ENCODE measurements at places on chromosomes 16 and 17.
A peak's percentile ranks its signal among the peaks of the same experiment; 100 is the strongest.

DNA sequence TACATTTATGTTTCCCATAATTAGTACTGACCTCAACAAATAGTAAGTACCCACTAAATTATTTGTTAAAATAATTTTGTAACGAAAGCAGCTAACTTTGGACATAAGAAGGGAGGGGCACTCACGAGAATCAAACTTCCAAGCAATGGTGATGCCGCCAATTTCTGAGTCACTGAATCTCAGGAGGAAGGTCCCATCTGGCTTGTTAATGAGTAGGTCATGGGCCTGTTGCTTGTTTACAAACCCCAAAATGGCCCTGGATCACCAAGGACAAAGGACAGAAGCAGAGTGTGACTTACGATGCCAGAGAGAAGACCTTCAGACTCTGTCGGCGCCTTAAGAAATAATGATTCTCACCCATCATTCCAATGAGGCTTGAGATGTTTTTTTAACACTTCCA lies 15.8 kb upstream of the GHDC start:
- no peak for DNase-seq

DNA sequence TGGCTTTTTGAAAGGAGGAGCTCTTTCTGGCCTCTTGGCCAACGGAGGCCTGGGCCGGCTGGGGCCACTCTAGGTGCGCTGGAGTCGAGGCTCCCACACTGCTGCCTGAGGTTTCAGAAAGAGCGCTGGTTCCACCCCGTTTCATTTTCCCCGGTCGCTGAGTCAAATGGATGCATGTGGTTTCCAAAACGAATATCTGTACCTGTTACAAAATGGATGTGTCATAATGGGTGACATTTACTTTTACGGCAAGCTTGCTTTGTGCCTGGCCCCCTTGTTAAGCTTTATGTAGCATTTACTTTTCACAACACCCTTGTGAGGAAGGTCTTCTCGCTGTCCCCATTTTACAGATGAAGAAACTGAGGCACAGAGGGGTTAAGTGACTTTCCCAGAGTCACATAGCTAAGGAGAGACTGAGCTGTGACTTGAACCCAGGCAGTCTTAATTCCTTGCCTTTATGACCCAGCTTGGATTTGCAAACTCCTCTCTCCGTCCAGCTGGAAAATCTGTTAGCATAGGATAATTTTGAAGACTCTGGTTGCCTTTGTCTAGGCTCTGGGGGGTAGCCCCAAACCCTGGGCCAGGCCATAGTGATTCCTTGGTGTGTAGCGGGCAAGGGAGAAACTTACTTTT lies 10.6 kb downstream of the KSR1 start:
- no peak for DNase-seq

- no peak for DNase-seq
These were observed 9.5 kb downstream of the ADGRG1 start for GRCh38 chr16:57637965-57638364.

GRCh38 chr17:65220732-65221131 lies 83.6 kb downstream of the RGS9 start:
- no peak for DNase-seq

DNA sequence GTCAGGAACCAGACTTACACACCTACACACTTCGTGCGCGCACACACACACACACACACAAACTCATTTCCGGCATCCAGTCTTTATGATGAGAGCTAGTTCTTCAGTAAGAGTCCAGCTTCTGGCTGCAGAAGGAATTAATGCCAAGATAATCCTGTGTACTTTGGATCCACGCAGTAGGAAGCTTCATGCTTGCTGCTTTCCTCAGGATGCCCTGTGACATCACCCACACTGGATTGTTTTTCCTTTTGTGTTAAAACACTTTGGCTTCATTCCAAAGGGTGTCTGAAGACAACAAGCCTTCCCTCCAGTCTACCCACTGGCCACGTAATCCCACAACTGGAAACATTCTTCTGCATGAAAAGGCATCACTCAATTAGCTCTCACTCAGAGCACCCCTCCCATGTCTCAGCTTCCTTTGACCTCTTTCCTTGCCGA lies 35.4 kb downstream of the KCNJ16 start:
- DNase-seq = no peak

DNA sequence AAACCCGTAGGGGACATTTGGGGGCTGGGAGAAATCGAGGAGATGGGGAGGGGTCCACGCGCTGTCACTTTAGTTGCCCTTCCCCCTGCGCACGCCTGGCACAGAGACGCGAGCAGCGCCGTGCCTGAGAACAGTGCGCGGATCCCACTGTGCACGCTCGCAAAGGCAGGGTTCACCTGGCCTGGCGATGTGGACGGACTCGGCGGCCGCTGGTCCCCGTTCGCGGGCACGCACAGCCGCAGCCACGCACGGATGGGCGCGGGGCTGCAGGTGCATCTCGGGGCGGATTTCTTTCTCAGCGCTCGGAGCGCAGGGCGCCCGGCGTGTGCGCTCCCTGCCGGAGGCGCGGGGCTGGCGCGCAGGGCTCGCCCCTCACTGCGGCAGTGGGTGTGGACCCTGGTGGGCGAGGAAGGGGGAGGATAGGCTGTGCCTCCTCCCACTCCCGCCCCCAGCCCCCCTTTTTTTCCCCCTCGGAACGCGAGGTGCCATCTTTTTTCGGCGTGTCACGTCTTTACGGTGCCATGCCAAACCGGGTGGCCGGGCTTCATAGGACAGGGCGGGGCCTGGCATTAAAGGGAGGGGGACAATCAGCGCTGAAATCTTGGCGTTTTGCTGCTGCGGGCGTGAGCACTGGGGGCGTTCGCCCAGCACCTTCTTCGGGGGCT lies 1.1 kb downstream of the MAPT start:
- DNase-seq = peak; percentile 2

- no peak for DNase-seq
These were observed 21.3 kb downstream of the TMEM186 start for GRCh38 chr16:8776129-8776584.

- DNase-seq = no peak
These were observed 677 bp downstream of the CBX1 start for GRCh38 chr17:48100591-48101011.

DNA sequence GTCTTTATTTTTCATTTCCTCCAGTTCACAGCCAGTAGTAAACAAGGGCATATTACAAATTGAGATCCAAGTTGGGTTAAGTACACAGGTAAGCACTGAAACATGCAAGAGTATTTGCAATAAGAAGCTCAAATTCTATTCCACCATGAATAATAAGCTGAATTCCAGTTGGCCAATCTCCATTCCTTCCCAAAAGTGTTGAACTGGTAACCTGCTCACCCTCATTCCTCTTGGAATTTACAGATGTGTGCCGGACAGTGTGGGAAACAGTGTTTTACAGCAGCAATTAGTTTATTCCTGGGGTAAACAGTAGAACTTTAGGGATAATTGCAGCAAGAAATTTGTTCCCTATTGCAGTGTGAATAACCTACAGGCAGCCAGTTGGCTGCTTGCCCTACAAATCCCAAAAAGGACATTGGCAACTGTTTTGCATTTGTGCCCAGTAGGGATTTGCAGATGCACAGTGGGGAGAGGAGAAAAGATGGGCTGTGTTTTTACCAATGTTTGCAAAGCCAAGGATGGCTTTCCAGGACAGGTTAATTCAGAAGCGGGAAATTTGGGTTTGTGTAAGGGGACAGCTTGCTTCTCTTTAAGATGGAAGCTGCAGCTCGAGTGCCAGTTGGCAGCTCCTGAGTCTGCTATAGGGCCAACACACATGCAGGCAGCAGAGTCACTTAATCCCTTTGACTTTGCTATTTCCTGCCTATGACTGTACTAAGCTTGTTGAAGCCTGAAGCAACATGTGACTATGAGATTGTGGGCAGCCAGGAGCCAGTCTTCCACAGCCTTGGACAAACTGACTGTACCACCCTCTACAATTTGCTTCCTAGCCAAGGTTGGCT lies 318.9 kb downstream of the MAP2K6 start:
- no peak for DNase-seq

DNA sequence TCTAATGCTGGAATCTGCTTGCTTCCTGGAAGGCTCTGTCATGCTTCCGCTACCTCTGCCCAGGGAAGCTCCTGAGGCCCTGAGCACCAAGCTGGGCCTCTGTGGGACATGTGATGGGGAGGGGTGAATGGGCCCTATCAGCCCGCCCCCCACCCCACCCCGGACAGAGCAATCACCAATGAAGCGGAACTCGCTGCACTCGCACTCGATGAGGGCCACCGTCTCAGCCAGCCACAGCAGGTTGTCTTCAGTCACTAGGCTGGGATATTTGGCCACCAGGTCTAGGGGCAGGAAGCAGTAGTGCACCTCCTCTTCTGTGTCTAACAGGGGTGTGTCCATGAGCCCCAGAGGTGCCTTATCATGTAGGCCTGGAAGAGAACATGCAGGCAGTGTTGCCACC lies 23.6 kb downstream of the KCTD19 start:
- DNase-seq = no peak

DNA sequence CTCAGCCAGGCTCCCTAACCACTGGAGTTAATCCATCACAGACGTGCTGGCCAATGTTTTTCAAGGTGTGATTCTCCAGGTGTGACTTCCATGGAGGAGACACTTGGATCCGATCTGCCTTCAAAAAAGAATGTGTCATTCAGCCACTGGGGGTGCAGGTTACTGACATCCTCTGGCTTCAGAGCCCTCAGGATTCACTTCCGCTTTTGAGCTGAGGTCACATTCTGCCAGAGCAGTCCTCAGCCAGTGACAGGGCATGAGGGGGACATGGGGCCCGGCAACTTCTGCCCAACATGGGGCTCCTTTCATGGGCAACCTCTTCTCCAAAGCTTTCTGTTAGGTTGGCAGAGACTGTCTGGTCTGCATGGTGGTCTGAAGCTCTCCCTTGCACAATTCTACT lies 81.4 kb downstream of the GRIN2A start:
- no peak for DNase-seq

GRCh38 chr17:75019710-75020109 lies 7.2 kb downstream of the MRPL58 start:
- DNase-seq = no peak

DNA sequence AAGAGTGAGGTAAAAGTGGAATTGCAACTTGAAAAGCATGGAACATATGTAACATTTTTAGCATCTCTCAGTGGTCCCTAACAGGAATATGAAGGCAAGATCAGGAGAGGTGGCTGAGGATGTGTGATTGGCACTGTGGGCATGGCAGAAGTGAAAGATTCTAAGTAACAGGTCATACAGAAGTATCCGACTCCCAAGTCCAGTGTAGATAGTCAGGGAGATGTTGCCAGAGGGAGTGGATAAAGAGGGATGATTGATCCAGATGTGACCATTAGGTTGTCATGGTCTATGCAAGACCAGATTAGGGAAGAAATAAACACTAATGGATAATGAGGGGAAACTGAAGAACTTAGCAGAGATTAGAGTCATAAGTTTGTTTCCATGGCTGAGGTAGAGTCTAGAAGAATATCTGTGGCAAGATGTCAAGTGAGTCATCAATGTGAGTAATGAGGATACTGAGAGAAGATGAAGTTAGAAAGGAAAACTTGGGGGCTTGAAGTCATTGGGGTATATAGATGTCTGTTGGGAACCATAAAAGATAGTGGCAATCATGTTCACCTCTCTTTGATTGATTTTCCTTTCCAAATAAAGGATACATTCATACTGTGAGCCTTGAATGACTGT lies 23.9 kb upstream of the CAPNS2 start:
- peak; percentile 39 for DNase-seq

DNA sequence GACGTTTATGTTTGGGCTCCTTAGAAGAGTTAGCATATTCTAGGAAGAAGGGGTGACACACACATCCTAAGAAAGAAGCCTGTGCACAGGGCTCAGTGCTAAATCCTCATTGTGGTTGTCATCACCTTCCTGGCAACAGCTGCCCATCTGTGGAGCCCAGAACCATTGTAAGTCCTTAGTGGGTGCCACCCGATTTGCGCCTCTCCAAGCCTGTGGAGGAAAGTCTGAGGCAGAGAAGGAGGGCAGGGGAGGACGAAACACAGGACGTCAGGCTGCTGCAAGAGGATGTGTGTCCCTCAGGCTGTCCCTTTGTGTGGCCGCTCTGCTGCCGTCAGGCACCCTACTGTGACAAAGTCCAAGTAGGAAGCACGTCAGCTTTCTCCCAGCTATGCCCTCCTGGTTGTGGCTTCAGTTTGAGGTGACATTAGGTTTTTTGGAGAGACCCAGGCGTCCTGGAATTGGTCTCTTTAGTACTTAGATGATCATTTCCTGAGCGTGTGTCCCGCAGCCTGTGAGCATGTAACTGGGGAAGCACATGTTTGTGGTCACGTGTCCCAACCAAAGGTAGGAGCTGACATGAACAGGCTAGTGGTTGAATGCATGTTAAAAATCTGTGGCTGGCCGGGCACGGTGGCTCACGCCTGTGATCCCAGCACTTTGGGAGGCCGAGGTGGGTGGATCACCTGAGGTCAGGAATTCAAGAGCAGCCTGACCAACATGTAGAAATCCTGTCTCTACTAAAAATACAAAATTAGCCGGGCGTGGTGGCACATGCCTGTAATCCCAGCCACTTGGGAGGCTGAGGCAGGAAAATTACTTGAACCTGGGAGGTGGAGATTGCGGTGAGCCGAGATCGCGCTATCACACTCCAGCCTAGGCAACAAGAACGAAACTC lies 10.7 kb downstream of the CLUAP1 start:
- no peak for DNase-seq

DNA sequence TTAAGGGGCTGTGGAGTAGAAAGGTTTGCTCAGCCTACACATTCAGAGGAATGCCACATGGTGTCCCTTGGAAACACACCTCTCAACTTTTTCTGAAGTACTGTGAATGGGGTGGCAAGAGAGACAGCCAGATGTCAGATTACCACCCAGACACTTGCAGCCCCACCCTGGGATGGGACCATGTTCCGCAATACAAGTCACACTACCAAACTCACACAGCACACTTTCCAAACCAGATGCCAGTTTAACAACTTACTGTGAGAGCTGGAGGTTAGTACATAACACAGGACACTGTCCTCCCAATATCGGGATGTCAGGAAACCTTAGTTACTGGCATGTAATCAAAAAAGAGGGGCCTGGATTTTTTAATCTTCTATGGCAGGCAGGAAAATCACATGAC lies 7.9 kb downstream of the USP7 start:
- DNase-seq = no peak

- peak; percentile 42 for DNase-seq
These were observed 17.8 kb upstream of the CIBAR2 start for GRCh38 chr16:85129876-85130704.

- no peak for DNase-seq
These were observed 8.3 kb upstream of the KANSL1 start for GRCh38 chr17:46201491-46201890.

DNA sequence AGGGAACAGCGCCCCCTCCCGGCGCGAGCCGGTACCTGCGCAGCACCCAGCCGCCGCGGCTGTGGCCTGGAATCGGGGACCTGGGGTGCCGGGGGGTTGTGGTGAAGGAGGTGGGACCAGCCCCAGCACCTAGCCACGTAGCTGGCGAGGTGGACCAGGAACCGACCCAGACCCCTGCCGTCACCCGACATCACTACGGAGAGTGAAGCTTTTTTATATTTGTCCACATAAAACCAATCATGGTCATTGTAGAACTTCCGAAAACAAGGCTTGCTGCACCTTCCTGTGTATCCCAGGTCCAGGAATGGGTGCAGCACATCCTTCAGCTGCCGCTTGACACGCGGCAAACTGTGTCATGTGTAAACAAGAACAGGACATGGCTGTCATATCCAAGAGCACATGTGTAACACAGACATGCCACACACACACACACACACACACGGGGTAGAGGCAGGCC lies 1.3 kb downstream of the HBQ1 start:
- no peak for DNase-seq
